Urothelium cell line (cell line): ENCODE measurements at places on chromosomes 2 and 18.

DNA sequence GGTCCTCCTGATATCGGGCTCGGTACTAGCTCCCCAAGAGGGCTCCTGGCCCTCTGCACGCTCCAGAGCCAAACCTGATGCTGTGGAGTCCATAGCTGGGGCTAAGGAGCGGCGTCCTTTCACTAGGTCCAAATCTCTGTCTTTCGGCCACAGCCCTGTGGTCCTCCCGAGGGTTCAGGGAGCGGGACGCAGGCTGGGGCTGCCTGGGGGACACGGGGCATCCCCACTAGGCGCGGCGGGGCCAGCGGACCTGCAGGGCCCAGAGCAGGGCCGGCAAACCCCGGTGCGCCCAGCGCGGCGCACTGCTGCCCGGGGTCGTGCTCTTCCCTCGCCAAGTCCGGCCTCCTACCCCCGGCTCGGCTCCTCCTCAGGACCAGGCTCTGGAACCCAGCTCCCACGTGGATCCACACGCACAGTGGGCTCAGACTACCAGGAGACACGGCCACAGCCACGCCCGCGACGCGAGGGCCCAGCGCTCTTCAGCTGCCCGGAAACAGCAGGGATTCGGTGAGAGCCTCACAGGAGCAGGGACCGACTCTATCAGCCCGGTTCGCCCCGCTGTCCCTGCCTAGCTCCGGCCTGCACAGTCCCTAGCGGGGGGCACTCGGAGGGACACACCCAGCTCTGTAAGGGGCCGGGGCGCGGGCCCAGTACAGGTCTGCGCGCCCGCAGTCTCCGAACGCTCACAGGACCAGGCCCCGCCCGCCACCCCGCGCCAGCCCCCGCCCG lies 593 bp downstream of the ZNF514 start:
- peak; percentile 66 for DNase-seq

DNA sequence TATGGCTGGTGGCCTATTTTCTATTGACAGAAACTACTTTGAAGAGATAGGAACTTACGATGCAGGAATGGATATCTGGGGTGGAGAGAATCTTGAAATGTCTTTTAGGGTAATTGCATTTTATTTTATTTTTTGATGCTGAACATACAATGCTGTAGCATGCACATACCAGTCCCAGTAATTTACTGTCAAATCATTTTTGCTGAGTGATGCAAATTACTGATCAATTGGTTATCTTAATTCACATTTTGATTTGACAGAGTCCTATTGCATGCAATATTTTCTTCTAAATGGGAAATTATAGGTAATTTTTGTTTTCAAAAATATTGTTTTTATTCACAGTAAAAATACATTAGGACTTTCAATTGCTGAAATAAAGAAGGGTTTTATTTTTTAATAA lies 387.3 kb downstream of the GALNT13 start:
- DNase-seq = no peak

DNA sequence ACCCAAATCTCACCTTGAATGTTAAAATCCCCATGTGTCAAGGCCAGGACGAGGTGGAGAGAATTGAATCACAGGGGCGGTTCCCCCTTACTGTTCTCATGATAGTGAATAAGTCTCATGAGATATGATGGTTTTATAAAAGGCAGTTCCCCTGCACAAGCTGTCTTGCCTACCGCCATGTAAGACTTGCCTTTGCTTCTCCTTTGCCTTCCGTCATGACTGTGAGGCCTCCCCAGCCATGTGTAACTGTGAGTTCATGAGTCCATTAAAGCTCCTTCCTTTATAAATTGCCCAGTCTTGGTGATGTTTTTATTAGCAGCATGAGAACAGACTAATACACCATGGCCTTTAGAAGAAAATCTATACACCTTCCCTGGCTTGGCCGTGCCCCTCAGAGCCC lies 7.4 kb upstream of the MBP start:
- DNase-seq = no peak

DNA sequence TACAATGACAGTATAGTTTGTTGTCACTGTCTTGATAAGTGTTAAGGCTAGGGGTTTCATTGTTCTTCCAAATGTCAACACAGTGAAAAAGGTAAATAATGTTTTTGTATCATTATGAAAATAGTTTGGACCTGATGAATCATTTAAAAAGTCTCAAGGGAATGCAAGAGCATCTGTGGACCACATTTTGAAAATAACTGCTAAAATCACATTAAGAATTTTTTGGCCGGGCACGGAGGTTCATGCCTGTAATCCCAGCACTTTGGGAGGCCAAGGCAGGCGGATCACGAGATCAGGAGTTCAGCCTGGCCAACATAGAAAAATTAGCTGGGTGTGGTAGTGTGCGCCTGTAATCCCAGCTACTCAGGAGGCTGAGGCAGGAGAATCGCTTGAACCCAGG lies 10.3 kb downstream of the SCN1A start:
- no peak for DNase-seq

GRCh38 chr18:31538837-31539236 lies 40.9 kb downstream of the DSG2 start:
- no peak for DNase-seq

DNA sequence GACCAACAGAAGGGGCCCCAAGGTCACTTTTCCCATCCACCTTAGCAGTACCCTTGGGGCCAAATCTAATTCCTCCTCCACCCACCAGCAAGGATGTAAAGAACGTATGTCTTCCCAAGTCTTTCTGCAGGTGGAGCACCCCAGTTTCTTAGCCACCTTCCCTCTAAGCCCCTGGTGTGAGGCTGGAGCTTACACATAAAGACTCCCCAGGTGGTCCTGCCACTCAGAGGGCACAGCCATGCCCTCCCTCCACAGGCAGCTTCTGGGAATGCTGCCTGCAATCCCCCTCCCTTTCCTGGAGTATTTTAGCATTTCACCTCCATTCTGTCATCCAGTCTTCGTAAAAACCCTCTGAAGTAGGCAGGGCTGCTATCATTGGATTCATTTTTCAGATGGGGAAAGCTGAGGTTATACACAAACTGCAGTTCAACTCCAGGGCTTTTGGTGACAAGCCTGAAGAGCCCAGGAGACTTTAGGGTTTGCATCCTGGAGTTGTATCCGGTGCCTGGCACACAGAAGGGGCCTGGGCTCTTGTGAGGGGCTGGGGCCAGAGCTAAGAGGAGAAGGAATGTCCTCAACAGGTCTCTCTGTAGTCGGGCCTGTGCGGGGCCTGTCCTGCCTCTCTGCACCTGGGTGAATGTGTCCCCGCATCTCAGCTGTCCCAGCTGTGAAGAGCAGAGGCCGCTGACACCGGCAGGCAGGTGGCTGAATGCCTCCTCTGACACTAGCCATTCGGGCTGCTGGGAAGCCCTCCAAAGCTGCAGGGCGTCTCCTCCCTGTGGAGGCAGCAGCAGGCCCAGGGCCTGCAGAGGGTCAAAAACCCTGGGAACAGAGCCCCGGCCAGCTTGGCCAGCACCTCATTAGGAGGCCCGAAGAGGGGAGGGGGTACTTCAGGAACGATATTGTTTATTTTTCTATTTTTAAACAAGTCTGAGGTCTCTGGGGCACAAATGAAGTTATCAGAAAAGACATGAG lies 27.6 kb downstream of the CIB4 start:
- no peak for DNase-seq

DNA sequence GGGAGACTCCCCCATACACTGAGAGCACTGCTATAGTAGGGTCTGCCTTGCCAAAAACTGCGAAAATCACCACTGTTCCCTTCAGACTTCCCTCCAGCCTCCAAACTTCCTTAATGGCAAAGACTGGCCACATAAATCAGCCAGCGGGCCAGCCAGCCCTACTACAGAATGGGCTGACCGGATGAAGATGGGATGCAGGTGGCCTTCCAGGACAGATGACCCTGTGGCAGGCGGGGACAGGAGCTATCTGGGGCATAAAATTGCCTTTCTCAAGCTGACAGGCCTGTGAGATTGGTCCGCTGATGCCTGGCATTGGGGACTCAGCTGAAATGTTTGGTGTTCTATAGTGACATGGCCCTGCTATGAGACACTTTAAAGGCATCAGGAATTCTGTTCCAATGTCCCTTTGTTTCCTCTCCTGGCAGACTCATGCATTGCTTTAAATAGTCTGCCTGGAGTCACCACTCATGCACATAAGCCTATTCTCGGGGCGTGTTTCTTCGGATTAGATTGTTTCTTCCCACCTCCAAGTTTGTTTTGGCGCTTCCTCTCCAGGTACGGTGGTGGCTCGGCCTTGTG lies 135.9 kb downstream of the ALPK2 start:
- no peak for DNase-seq

DNA sequence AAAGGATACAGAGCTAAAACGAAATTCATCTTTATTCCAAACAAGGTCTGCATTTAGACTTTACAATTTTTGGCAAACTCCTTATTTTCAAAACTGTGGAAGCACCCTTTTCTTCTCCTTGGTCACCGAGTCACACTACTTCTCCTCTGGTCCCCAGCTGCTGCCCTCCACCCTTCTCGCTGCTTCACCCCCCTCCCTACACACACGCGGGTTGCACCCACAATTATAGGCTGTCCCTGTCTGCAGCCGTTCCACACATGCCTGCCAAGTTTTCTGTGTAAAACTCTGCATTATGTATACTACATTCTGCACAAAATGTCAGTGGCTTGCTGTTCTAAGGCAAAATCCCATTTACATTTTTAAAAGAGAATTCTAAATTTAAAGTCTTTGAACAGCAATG lies 63.5 kb downstream of the PTPN2 start:
- no peak for DNase-seq

- no peak for DNase-seq
Measured at GRCh38 chr2:137521653-137522619, 442.3 kb upstream of the HNMT start.

DNA sequence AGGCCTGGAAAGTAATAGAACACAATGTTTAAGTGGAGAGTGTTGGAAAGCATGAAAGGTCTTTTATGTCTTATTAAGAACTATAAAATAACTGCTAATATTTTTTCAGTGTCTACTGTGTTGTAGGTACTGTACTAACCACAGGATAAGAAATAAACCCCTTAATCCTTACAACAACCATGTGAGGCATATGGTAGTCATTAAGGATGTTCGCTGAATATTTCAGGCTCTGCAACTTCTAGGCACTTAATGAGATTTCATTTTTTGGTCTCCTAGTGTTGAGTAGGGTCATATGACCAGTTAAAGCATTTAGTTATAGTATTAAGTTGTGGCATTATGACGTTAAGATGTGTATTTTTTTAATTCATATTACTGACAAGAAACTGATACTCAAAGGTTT lies 346.6 kb upstream of the KCNH7 start:
- DNase-seq = no peak

DNA sequence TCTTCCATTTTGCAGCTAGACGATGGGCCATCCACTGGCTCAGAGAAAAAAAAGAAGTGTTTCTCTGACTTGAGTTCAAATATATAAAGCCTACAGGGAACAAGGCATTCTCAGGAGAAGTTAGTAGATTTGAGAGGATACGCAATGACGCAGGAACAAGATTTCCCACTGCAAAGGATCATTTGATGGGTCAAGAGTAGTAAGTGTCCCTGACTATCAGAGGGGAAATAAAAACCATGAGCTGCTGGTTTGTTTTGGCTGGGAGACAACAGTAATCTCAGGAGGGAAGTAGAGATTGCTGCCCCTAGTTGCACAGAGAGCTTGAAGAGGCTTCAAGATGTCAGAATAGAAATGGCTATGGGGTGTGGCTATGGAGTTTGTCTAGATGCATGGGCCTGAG lies 22.3 kb upstream of the MYO1B start:
- no peak for DNase-seq

GRCh38 chr2:132837769-132838168 lies 167.8 kb upstream of the LYPD1 start:
- no peak for DNase-seq

DNA sequence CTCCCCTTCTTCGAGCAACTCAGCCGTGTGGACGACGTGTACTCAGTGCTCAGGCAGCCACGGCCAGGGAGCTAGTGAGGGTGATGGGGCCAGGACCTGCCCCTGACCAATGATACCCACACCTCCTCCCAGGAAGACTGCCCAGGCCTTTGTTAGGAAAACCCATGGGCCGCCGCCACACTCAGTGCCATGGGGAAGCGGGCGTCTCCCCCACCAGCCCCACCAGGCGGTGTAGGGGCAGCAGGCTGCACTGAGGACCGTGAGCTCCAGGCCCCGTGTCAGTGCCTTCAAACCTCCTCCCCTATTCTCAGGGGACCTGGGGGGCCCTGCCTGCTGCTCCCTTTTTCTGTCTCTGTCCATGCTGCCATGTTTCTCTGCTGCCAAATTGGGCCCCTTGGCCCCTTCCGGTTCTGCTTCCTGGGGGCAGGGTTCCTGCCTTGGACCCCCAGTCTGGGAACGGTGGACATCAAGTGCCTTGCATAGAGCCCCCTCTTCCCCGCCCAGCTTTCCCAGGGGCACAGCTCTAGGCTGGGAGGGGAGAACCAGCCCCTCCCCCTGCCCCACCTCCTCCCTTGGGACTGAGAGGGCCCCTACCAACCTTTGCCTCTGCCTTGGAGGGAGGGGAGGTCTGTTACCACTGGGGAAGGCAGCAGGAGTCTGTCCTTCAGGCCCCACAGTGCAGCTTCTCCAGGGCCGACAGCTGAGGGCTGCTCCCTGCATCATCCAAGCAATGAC lies 4.8 kb downstream of the CTDSP1 start:
- DNase-seq = no peak

DNA sequence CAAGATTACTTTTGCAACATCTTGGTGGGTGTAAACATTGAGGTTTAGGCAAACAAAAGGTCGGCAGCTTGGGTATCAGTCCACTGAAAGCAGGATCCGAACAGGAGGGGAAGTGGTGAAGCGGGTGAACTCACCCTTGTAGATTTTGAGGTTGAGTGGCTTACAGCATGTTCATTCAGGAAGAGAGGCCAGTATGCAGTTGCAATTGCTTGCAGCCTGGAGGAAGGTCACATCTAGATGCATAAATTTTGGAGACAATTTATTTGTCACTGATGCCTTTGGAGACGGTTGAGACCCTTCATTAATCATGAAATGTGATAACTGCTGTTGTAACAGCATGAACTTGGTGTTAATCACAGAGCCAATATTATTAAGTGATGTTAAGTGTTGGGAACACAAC lies 131.1 kb downstream of the LTBP1 start:
- no peak for DNase-seq

DNA sequence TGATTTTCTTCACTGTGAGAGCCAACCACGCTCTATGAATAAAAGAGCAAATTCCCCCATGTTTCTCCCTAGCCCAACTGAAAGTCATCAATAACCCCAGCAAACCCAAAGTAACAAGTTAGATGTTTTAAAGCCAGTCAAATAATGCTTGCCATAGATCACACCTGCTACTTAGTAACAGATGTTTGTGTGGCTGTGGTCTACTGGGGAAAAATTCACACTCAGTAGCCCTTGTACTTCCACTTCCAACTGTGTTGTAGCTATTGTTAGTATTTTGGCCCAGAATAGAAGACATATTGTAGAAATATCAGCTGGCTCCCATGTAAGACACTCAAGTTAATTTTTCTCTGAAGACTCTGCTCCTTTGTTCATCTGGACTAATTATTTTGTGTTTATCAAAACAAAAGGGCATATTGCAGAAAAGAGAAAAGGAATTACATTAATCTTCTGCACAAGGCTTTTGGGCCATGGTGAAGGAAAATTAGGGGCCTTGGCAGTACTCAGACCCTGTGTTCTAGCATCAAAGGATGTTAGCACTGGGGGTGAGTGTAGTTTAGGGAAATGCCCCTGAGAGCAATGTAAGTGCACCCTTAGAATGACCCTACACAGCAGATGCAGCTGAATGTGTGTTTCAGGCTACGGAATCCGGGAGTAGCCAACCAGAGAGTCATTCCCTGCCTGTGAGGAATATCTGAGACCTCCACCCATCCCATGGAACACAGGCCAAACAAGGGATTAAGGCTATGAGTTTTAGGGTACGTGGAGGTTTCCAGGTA lies 521.9 kb downstream of the EPHA4 start:
- no peak for DNase-seq
